ENCODE measurements at places on chromosomes 7 and 10.

DNA sequence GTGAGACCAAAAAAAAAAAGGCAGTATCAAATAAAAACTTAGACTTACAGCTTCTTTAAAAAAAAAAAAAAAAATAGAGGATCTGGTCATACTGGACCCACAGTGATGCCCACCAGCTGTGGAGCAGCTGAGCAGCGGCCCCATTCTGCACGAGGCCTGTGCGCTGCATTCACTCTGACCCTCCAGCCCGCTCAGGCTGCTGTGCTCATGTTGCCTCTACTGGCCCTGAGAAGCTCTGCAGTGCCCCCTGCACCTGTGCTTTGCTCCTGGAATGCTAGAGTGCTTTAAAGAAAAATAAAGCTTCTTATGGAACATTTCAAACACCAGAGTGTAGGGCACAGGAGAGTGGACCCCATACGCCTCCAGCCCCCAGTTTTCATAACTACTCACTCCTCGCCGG lies 33.2 kb downstream of the TMEM120A start:
- DNase-seq: no peak

DNA sequence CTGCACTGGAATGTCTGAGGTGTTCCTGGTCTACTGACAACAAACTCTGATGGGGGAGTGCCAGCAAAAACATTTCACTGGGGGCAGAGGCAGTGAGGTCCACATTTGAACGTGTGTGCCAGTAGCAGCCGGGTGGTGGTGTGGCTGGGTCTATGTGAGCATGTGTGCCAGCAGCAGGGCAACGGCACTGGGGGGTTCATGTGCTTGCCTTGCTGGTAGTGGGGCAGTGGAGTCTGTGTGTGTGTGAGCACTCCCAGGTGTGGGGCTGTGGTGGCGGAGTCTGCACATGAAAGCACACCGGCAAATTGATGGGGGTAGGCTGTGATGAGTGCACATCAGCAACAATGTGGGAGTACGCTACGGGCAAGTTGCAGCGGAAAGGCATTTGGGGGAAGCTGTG lies 49.4 kb upstream of the SORCS1 start:
- no peak for DNase-seq

DNA sequence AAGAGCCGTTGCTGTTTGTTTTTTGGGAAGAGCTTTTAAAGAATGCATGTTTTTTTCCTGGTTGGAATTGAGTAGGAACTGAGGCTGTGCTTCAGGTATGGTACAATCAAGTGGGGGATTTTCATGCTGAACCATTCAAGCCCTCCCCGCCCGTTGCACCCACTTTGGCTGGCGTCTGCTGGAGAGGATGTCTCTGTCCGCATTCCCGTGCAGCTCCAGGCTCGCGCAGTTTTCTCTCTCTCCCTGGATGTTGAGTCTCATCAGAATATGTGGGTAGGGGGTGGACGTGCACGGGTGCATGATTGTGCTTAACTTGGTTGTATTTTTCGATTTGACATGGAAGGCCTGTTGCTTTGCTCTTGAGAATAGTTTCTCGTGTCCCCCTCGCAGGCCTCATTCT lies 31.6 kb downstream of the PFKFB3 start:
- no peak for DNase-seq

- no peak for DNase-seq
Observed at GRCh38 chr10:87659571-87660483, at the start of gene PAPSS2. TSS of gene PAPSS2 (plus strand) at chr10:87659878. CDS start at chr10:87659982, 104 bp downstream.
